ENCODE measurements at places on chromosomes 7 and 10.

DNA sequence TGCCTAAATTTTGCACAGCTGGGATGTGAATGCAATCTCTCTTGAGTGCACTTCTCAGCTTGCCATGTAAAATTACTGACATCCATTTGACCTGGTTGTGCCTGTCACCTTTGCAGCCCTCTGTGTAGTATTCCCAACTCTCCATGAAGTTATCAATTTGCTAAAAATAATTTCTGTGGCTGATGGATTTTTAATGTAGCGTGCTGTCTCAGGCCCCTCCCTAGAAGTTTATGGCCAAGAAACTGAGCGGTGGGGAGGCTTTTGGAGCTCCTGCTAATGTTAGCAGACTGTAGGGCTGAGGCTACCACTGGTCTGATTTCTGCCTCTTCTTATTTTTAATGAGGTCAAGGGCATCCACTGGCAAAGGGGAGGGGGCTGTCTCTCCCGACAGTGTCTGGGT, 577.0 kb upstream of the DPP6 start:
- no peak for DNase-seq

DNA sequence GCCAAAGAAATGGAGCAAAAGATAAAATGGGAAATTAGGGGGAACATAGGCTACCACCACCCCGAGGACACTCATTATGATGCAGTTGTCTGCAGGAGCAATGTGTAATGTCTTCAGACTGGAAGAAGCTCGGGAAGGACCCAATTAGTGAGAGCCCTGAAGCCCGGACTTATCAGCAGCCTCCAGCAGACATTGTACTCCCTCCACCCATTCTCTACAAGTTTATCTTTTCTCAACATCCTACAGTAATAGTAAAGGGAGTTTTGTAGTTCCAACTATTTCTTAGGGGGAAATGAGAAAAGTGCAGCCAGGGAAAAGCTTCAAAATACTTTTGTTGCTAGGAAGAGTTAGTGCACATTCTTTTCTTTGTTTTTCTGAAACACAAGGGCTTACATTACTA, 657.3 kb upstream of the COBL start:
- no peak for DNase-seq

DNA sequence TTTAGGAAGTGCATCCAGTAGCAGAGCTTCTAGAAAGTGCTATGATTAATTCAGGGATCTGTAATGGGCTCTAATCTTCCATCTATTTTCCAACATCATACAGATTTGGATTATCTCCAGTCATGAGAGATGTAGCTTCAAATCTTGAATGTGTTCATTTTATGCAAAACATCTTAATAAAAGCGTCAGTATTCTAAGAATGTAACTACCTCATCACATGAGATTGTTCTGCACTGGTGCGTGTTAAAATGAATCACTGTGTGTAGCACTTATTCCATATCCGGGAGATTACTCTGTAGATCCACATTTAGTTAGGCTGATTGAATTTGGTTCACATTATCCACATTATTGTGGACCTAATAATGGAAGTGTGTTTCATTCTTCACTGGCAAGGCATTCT, 344.9 kb upstream of the CHRM2 start:
- DNase-seq, result peak; percentile 6

GRCh38 chr7:80832006-80832405, 86.8 kb downstream of the SEMA3C start:
- DNase-seq, result no peak

DNA sequence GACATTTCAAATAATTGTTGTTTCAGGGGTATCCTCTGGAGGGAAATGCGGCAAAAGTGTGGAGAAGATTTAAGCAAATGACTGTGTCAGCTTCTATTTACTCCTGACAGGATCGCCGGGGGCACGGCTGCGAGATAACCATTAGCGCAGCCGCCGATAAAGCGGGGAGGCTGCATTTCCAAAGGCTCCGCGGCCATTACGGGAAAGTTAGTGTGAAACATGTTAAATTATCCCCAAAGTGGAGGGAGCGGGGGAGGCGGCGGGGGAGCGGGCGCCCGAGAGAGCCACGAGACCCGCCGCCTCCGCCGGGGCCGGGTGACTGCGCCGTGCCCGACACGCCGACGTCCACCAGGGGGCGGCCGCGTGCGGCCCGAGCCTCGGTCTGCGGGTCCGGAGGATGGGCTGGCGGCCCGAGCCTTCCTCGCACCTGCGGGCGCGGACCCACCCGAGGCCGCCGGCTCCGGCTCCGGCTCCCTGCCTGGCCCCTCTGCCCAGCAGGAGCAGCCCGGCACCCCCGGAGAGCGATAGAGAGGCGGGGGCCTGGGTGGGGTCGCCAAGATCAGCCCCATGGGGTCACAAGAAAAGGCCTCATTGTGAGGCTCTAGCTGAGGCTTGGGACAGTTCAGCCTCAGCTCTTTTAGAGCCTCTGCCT, 74.4 kb upstream of the PAX2 start:
- peak; percentile 87 for DNase-seq

DNA sequence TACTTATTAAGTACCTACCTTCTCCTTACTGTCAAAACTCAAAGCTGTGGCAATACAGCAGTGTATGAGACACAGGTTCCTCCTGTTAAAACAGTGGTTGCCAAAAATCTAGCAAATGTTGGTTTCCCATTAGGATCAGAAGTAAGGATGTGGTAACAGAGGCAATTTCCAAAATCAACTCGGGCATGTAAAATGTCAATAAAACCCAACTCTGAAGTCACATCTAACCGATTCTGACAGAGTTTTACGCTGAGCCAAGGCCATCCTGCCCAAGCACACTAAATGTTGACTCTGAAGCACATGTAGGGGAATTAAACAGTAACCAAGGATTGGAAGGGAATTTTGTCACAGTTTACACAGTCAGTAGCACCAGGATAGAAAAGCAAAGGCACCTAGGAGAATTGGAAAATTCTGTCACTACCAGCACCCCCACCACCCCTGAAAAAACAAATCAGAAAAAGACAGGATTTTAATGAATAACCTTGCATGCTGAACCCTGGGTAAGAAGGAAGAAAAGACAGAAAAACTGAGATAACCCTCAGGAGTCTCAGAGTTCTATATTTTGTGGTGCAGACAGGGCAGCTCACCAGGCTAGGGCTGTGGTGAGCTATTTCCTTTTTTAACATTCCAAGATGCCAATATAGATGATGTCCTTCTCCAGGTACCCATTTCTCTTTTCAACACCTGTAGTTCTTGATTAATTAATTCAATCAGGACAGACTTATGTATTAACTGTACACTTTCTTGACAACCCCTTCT, 119.5 kb downstream of the DOCK4 start:
- DNase-seq, result no peak

GRCh38 chr7:47461161-47461560, 120.8 kb downstream of the TNS3 start:
- no peak for DNase-seq

GRCh38 chr10:37234692-37235091, 109.3 kb downstream of the ANKRD30A start:
- DNase-seq, result no peak

GRCh38 chr10:129465796-129466702, 992 bp upstream of the MGMT start:
- DNase-seq, result no peak

GRCh38 chr10:57420881-57421280, 846.8 kb downstream of the IPMK start:
- no peak for DNase-seq

DNA sequence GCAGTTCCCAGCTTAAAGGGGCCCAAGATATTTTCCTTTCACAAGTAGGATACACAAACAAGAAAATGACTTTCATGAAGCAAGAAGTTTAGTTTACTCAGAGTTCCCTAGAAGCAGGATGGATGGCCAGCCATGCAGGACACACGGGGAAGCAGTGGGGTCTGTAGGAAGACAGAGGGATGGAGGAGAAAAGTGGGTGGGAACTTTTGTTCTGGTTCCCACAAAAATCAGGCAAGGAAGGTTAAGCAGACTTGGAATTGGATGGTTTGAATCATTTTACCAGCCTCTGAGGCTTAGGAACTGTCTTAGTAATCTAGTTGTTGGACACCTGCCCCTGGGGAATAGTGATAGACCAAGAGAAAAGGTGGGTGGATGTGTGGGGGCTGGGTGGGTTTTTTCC, 263.3 kb upstream of the VSTM2A start:
- no peak for DNase-seq

DNA sequence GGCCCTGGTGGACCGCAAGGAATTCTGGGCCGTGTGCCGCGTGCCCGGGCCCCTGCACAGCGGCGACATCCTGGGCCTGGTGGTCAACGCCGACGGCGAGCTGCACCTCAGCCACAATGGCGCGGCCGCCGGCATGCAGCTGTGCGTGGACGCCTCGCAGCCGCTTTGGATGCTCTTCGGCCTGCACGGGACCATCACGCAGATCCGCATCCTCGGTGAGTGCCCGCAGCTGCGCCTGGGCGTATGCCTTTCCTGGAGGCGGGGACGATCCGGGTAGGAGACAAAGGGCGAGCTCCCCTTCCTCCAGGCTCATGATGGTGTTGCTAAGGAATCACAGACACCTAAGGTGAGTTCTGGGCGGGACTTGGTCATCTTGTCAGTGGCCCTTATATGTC, 91.5 kb downstream of the NEURL1 start:
- no peak for DNase-seq

GRCh38 chr7:151837285-151838042, 39.5 kb downstream of the PRKAG2 start:
- DNase-seq, result no peak

DNA sequence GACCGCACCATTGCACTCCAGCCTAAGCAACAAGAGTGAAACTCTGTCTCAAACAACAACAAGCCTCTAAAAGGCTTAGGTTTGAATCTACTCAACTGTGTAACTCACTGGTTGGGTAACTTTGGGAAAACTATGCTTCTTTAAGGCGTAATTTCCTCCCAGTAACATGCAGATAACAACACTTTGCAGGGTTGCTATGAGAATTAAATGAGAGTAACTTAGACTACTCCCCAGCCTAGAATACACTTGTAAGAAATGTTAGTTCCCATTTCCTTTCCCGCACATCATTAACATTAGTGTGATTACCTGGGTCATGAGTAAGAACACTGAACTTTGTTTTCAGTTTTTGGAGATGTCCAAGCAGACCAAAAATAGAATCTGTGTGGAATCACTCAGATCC, 5.4 kb upstream of the MYPN start:
- DNase-seq, result no peak
